ENCODE measurements at places on chromosomes 13 and 19.

DNA sequence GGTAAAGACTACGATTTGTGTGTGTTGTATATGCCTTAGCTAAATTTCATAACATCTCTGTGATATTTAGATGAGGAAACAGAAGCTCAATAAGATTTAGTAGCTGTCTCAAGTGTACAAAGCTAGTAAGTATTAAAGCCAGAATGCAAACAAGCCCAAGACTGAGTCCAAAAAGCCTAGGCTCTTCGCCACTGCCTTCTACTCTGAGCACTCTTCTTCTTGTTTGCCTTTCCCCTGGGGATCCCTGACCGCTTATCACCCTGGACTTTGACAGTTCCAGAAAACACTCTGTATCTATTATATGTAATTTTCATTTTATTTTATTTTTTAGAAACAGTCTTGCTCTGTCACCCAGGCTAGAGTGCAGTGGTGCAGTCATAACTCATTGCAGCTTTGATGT lies 5.8 kb downstream of the TM9SF2 start:
- DNase-seq = no peak

DNA sequence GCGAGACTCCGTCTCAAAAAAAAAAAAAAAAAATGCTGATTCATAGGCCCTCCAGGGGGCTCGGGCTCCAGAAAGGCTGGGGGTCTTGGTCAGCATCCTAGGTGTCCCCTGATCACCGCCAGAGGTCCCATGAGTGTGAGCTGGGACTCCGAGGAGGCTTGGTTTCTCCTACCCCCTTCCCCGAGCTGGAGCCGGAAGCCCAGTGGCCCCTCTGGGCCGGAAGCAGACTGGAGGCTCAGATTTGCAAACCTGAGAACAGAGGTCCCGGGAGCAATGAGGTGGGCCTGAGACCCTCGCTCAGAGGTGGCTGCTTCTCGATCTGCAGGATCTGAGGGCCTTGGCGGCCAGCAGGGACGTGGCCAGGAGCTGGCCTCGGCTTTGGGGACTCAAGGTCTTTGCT lies 41.5 kb downstream of the EFNA2 start:
- no peak for DNase-seq

DNA sequence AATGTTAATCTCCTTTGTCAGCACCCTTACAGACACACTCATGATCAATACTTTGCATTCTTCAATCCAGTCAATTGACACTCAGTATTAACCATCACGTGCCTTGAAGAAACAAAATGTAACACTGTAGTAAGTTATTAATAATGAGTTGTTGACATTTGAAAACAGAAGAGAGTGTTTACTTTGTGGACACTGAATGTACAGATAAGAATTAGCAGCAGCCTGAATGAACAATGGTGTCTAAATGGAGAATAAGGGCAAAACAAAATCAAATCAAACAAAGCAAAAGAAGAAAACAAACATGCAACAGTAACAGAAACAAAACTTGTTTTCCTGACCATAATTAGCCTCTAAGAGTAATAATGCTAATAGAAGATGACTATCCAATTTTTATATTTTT lies 1191.1 kb upstream of the MIR17HG start:
- no peak for DNase-seq

GRCh38 chr19:7845390-7846154 lies 15.6 kb downstream of the EVI5L start:
- no peak for DNase-seq

DNA sequence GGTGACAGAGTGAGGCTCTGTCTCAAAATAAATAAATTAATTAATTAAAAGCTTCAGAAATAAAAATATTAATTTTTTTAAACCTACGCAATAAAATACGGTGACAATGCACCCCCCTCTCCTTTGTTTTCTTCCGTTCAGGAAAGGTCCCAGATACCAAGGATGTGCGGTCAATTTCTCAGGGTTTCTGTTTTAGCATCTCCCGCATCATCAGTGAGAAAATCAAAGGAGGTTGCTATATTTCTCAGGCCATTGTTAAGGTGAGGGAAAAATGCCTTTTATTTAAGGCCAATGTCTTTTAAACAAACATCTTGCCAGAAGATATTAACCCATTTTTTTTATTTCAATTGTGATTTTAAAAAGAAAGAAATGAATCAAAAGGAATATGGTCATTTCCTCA lies 111.7 kb downstream of the INSR start:
- no peak for DNase-seq

DNA sequence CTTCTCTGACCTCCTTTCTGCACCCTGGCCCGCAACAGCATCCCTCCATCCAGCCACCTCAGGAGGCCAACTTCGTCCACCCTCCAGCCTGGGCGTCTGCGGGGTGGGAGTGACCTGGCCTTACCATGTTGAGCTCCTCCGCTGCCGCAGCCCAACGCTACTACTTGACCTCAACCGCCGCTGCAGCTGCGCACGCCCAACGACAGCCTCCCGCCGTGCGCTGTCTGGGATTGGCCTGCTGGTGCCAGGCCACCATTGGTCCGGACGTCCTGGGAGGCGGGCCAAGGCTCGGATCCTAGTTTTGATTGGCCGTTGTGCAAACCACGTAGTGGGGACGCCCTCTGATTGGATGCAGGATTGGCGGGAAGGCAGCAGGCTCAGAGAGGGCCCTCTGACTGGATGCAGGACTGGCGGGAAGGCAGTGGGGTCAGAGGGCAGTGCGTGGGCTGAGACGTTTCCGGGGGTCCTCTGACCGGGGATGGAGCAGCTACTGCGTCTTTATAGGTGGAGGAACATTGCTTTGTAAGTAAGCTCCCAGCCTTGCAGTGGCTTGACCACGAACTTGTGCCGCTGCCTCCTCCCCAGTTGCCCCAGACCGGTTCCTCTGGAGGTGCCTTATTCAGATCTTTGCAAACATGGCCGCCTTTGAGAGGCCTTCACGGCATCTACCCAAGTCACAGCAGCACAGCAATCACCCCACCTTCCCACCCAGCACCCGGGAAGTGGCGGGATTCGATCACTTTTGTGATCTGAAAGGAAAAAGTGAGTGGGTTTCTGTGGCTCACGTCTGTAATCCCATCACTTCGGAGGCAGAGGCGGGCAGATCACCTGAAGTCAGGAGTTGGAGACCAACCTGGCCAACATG lies at the start of gene TUBA3C:
Gene TUBA3C (minus strand): TSS at position 204 of the 865 bp plus-strand sequence. CDS start 77 bp downstream, at position 127.
- DNase-seq = no peak

DNA sequence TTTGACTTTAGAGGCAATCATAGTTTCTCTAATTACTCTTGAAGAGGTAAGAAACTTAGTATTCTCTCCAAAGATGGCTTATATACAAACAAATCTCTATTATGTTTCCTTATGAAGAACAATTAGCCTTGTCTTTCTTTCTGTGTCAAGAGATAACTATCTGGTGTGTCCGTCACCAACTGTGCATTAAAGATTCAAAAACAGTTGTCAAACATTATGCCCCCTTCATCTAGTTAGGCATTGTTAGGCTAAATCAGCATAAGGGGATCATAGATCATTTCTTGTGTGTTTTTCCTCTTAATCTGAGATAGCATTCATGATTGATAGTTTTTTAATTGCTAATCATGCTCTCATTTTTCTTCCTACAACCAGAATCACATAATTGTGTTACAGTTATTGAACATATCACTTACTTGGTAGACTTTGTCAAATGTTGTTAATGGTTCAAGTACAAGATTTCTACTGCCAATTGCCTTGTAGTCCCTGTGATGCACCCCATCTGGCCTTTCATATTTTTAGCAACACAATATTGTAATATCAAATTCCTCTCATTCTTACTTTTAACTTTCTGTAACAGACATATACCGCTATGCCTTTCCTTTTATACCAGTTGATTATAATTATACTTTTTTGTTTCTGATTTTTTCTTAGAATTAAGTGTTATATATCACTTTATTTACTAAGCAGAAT lies 612.7 kb downstream of the SLITRK6 start:
- DNase-seq = no peak

Data from H1 (cell line).